Uterine smooth muscle cell (primary cell): ENCODE measurements at places on chromosomes 2 and 18. TPM values are rescaled to one million over a fixed set of nuclear protein-coding genes. Genes with fewer than 3 reads are reported as not detected.

ANO7 gene
- total RNA-seq = 0.37 and 0.44 TPM in 2 replicates

ACVR1C gene
- total RNA-seq = 0.25 and 0.33 TPM in 2 replicates

SUPT7L gene
- 18.5 and 22.0 TPM in 2 replicates for total RNA-seq

ADAM23 gene
- total RNA-seq = 9.9 and 10.5 TPM in 2 replicates

SAG gene
- not detected in 2 replicates for total RNA-seq

IGFBP5 gene
- total RNA-seq = 201 and 731 TPM in 2 replicates

GKN2 gene
- not detected in 2 replicates for total RNA-seq

UGT1A5 gene
- total RNA-seq = not detected in 2 replicates

HOXD1 gene
- not detected in 2 replicates for total RNA-seq

METTL4 gene
- 10.7 and 11.8 TPM in 2 replicates for total RNA-seq

ATF2 gene
- 44.6 and 59.7 TPM in 2 replicates for total RNA-seq

PPP1R1C gene
- 0.25 and 2.2 TPM in 2 replicates for total RNA-seq

ASXL3 gene
- 0.87 and 3.3 TPM in 2 replicates for total RNA-seq

DAPL1 gene
- not detected in 2 replicates for total RNA-seq

PLEKHA3 gene
- total RNA-seq = 6.9 and 7.7 TPM in 2 replicates

PSMG2 gene
- 51.0 and 72.8 TPM in 2 replicates for total RNA-seq

CRYGC gene
- total RNA-seq = not detected in 2 replicates

LRRC30 gene
- not detected in 2 replicates for total RNA-seq

EVX2 gene
- under 0.01 and 0.11 TPM in 2 replicates for total RNA-seq

B3GNT7 gene
- total RNA-seq = 0.11 and 0.12 TPM in 2 replicates

DSC1 gene
- not detected in 2 replicates for total RNA-seq
